ENCODE measurements at places on chromosomes 4 and X. TPM values are rescaled to one million over a fixed set of nuclear protein-coding genes. Genes with fewer than 3 reads are reported as not detected.

DNA sequence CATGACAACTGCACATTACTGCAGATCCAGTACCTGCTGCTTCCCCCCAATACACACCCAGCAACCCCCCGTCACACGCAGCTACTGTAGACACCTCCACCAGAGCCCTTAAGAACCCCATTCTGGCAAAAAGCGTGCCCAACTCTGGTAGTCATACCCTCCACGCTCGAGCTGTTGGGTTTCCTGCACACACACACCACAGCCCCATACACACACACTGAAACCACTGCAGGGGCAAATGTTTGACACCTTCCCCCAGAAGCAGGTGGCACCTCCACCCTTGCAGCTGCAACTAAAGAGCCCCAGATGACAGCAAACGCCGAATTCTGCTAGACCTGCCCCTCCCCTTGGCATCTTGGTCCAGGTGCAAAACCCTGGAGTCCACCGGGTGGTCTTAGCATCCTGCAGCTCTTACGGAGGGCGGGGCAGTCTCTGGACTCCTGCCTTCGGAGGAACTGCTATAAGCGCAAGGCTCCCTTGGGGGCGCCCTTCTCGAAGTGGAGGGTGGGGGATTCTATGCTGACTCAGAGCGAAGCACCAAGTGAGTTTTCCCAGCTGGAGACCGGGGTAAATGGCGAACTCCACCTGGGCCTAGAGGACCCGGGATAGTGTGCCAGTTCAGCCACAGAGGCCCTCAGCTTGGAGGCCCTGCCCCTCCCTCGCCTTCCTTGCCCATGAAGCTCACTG is 1.5 kb downstream of the FRMPD3 start:
- no peak for DNase-seq

DNA sequence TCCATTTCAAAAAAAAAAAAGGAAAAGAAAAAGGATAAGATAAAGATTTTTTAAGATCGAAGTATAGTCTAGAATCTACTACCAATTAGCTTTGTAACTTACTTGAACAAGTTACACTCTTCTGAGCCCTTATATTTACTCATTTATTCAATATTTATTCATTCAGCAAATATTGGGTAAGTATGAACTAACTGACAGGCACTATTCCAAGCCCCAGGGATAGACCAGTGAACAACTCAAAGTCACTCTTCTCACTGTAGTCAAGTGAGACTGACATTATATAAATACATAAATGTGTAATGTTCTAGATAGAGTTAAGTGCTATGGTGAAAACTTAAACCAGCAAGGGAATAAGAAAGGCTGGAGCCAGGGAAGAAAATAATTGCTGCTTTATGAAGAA is 131.6 kb downstream of the ARHGAP24 start:
- no peak for DNase-seq

DNA sequence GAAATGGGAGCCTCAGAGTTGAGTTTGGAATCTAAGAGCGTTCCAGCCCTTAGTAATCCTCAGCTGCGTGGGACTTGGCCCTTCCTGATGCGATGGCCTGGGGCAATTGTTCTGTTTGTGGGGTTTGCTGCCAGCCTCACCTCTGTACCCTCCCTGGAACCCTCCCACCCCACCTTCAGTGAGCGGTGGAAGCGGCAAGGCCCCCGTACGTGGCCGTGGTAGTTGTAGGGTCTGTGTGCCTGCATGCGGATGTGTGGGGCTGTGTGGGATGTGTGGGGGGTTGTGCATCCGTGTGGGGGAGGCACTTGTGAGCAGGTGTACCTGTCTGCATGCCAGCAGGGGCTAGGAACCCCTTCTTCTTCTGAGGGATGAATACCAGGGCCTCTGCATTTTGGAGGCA is 65.4 kb upstream of the ADRA2C start:
- no peak for DNase-seq

DNA sequence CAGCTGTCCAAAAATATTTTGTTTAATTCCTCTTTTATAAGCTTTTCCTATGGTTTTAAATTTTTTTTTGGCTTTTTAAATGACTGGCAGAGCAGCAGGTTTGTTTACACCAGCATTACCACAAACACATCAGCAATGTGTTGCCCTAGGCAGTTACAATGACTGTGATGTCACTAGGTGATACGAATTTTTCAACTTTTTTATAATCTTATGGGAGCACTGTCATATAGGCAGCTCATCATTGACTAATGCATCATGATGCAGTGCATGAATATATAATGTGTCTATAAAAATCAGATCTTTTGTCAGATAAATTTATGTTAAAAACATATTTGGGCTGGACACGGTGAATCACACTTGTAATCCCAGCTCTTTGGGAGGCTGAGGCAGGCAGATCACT is 231.6 kb upstream of the SLIT2 start:
- no peak for DNase-seq

DNA sequence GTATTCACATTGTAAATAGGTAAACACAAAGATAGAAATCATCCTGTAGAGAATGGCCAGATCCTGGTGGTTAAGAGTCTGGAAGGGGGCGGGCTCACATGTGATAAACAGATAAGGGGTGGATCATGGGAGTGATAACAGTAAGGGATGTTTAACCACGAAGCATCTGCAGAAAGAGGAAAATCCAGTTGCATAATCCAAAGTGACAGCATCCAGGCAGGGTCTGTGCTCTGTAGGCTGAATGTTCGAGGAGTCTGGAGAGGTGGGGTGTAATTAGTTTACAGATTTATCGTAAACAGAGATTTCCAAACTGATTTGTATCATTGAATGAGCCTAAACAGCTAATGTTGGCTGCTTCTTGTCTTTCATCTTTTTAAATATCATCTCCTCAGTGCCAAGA is 1009.8 kb upstream of the SLIT2 start:
- no peak for DNase-seq

Gene IL2RG
- not detected for total RNA-seq

Gene PCDH7
- total RNA-seq: 4.0 TPM

DNA sequence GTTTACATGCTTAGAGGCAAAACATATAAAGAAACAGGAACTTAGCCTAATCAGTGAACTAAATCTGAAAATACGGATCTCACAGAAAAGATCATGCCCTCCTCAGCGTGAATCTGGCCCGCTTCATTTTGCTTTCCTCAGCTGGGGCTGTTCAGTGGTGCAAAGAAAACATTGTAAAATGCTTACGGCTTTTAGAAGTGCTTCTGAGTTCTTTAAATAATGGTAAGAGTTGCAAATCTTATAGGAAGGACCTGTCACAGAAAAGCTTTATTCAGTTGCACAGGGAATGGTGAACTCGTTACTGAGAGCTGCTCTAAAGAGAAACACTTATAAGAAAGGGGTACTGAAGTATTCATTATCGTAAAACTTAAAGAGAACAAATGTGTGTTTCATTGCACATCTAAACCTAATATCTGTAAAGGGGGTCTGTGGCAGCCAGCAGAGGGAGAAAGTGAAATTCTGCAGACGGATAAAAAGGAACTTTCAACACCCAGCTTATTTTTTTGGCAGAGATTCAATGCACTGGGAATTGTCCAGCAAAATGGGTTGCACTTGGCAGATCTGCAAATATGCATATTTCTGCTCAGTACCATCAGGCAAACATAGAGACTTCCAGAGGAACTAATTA is 139.2 kb upstream of the ANK2 start:
- no peak for DNase-seq

Gene SPIN2A
- not detected for total RNA-seq

Gene PRSS12
- 2.0 TPM for total RNA-seq
